Psoas muscle (tissue), 8 donors: ENCODE measurements at places on chromosomes 3 and 15. TPM values are rescaled to one million over a fixed set of nuclear protein-coding genes. Genes with fewer than 3 reads are reported as not detected.

TM4SF1 gene
- total RNA-seq, result 61.1 TPM

PLSCR1 gene
- 11.1 TPM for total RNA-seq

GOLGA8N gene
- 3.0 TPM for total RNA-seq

VGLL3 gene
- 15.1 TPM for total RNA-seq

CELF6 gene
- 0.13 TPM for total RNA-seq

CCR2 gene
- 0.23 TPM for total RNA-seq

MAPKAPK3 gene
- total RNA-seq, result 249 TPM

SPSB4 gene
- 0.59 TPM for total RNA-seq

DNA sequence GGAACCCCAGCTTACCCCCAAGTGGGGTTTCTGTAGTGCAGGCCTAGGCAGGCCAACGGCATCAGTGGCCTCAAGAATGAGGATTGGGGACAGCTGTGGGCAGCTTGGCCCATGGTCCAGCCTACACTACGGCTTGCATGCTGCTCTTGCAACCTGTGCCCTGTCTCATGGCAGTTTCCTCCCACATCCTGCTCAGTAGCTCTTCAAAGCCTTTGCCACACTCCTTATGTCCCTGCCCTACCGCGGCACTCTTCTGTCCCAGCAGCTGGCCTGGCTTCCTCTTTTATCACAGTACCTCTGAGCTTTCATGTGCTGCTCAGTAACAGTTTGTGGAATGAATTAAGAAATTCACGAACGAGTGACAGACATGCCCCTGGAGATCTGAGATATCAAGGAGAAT, 431.0 kb downstream of the EPHB1 start:
- no peak for DNase-seq

GRCh38 chr3:16855497-16855896, 29.3 kb upstream of the PLCL2 start:
- no peak for DNase-seq

- DNase-seq, result no peak
These were observed 23.8 kb upstream of the IDH2 start for GRCh38 chr15:90126022-90126421.

DNA sequence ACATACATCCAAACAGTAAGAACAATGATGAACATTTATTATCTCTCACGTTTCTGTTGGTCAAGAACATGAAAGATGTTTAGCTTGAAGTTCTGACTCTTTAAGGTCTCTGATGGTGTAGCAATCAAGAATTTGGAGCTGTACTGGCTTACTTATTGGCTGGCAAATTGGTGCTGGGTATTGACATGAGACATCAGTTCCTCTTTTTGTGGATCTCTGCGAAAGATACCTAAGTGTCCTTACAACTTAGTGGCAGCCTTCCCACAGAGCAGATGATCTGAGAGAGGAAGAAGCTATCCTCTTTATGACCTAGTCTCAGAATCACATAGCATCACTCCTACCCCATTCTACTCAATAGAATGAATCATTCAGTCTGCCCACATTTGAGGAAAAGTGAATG, 309.8 kb upstream of the DCBLD2 start:
- no peak for DNase-seq

GRCh38 chr15:72231833-72232478, 966 bp upstream of the PKM start:
- peak; percentile 56 for DNase-seq

DNA sequence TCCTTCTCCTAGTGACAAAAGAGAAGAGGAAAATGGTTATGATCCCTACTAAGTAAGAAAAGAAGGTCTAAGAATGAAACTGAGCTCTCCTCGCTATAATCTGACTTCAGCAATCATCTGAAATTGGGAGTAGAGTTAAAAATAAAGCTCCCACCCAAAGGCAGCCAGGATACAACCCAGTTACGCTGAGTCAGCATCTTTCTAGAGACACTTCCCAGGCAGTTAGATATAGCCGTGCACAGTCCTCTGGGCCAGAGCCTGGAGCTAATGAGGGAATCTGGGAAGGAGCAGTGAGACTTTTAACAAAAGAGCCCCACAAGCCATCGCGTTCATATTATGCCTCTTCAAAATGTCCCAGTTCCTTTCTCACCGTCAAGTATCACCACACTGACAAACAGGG, 39.1 kb upstream of the SETMAR start:
- DNase-seq, result no peak

DNA sequence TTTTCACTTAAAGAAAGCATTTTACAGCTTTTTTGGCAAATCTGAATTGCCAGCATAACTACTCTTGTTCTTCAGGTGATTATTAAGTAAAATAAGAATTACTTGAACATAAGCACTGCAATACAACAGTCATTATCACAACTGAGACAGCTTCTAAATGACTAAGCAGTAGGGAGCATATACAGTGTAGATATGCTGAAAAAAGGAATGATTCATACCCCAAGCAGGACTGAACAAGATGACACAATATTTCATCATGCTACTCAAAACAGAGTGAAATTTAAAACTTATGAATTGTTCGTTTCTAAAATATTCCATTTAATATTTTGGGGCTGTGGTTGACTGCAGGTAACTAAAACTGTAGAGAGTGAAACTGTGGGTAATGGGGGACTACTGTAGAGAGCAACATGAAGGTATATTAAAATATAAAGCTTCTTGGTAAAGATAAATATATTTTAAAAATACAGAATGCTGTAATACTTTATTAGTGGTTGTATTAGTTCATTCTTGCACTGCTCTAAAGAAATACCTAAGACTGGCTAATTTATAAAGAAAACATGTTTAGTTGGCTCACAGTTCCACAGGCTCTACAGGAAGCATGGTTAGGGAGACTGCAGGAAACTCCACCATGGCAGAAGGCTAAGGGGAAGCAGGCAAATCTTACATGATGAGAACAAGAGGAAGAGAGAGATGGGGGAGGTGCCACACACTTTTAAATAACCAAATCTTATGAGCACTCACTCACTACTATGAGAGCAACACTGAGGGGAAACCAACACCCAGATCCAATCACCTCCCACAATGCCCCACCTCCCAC, 84.8 kb downstream of the DCLK3 start:
- DNase-seq, result no peak

DNA sequence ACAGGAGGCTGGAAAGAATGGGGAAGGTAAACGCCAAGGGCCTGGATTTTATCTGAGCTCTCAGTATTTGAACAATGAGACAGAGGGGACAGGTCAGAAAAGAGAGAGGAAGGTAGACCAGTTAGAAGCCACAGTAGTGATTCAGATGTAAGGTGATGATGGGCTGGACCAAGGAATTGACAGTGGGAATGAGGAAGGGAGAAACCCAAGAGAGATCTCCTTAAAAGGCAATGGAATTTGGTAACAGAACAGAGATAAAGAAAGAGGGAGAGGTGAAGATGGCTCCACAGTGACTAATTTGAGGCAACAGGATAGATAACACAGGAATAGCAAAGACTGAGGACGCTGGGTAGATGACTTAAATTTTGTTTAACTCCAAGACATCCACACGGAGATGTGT, 11.4 kb upstream of the HEG1 start:
- no peak for DNase-seq

GRCh38 chr3:171976526-171976925, 62.9 kb upstream of the FNDC3B start:
- no peak for DNase-seq

- DNase-seq, result no peak
These were observed 196.4 kb downstream of the SUCNR1 start for GRCh38 chr3:152069871-152070270.

GRCh38 chr3:11037241-11037873, 44.8 kb downstream of the SLC6A1 start:
- DNase-seq, result no peak

- DNase-seq, result no peak
These were observed 9.4 kb downstream of the CLSTN2 start for GRCh38 chr3:139944256-139944910.

DNA sequence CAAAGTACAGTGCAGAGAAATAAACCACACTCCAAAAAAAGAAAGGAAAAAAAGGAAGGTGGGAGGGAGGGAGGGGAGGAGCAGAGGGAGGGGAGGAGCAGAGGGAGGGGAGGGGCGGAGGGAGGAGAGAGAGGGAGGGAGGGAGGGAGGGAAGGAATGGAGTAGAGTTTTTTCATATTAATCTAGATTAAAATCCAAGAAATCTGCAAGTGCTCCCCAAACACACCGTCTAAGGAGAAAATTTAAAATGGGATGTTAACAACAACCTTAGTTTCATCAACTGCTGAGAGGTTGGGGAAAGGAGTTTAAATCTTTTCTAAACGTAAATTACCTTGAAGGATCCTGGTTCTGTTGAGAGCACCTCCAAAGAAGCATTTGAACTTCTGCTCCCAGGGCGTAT, 6.6 kb downstream of the FSIP1 start:
- DNase-seq, result no peak

DNA sequence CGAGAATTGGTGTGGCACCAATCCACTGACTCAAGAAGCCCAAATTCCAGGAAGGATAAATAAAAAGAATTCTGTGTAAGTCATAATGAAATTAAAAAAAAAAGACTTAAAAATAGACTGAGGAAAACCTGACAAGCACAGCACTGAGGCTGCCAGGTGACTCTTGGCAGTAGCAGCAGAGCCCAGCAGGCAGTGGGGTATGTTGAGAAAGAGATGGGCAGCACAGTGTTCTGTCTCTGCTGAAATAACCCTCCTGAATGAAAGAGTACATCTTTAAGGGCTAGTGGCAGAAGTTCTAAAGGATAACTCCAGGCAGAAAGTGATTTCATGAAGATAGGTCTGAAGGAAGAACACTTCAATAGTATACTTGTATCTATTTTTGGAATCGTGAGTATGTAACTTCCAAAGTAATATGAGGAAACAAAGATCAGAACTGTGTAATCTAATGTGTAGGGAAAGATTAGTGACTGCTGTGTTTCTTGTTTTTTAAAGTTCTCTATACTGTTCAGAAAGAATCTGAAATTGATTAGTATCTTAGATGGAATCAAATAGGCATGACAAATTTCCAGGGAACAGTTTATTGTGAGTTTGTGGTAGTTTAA, 75.9 kb downstream of the RAB7A start:
- peak; percentile 45 for DNase-seq

GRCh38 chr3:40102182-40102581, 207.3 kb upstream of the EIF1B start:
- DNase-seq, result no peak

- no peak for DNase-seq
These were observed 190.1 kb downstream of the CHST2 start for GRCh38 chr3:143309705-143310104.
